T-helper 17 cell (primary cell): ENCODE measurements at places on chromosomes 6 and 20.

DNA sequence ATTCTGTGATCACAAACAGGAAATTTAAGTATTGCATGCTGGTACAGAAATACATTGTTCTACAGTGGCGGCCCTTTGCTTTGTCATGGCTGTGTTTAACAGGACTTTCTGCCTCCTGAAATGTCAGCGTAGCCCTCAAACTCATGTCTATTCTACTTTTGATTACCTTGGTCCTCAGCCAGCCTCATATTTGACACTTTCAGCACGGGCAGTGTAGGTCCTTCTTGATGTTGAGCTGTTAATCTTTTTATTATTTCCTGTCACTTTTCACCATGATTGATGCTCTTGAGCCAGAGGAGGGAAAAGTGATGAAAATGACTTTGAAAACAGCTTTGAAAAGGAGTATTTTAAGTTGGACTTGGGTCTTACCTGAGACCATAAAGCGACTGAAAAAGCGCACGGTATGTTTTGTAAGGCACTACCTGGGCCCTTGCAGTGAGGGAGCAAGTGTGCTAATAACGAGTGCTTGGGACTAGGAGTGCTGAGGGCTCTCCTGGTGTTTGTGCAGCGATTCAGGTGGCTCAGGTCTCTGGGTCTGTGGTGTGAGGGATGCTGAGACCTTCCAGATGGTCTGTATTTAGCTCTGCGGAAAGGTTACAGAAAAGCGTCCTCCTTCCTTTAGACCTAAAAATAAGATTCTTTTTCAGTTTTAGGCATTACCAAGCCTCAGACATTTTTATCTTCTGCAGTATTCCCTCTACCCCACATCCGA lies 45.2 kb upstream of the RREB1 start:
- DNase-seq: no peak

DNA sequence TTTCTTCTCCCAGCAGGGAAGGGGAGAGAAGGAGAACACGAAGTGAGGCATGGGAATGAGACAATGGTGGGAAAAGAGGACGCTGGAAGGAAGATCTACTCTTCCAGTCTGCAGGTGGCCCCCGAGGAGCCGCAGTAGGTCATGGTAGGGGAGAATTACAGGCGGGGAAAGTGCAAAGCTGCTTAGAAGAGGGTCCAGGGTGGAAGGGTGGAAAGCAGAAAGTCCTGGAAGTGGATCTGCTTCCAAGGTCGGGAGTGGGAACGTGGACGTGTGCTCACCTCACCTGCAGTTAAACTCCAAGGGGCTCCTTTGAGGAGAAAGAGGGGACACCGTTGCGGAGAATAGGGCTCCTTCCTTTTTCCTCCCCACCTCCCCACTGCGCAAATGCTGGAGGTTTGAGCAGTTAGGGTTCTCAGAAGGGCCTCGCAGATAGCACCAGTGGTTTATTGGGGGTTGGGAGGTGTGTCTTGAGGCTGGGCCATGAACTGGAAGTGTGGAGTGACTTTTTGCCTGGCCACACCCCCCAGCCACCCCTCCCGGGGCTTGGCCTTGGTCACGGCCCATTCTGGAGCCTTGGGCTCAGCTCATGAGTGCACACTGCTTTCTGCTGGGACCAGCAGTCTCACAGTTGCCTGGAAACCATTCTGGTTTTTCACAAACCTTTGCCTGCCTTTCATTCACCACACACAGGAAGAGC lies 100.4 kb upstream of the MLN start:
- DNase-seq: peak; percentile 32

- DNase-seq: no peak
Observed at GRCh38 chr20:48373555-48373934, 454.3 kb downstream of the PREX1 start.

GRCh38 chr6:170404036-170404435 lies 97.5 kb downstream of the FAM120B start:
- no peak for DNase-seq

- DNase-seq: no peak
Observed at GRCh38 chr20:41134362-41135186, 2.8 kb upstream of the PLCG1 start.
